ENCODE measurements at places on chromosomes 12 and 14. TPM values are rescaled to one million over a fixed set of nuclear protein-coding genes. Genes with fewer than 3 reads are reported as not detected.

- H3K27ac ChIP-seq: no peak overlapping the region
- H3K27me3 ChIP-seq: peaks cover 8% of the 10 kb centered on the region
- no peak for DNase-seq
- no peak overlapping the region for H3K4me3 ChIP-seq
- H3K4me1 ChIP-seq: no peaks in the 10 kb centered on the region
These were observed 732.9 kb upstream of the TBX3 start for GRCh38 chr12:115416869-115417268.

DNA sequence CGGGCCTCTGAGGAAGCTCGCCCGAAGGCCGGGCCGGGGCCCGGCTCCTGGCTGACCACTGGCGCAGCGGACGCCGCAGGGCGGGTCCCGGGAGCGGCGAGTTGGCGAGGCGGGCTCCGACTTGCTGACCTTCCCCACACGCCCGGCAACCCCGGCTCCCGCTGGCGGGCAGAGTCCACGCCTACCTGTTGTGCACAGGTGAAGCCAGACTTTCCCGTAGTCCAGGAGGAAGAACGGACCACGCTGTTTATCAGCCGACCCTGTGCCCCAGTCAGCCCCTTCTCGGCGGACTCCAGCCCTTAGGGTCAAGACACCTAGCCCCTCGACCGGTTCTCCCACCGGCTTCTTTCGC lies 407 bp downstream of the HEATR5A start:
- H3K4me3 ChIP-seq: peak overlapping the region; percentile 97
- peak overlapping the region; percentile 80 for H3K27ac ChIP-seq
- H3K4me1 ChIP-seq: no peaks in the 10 kb centered on the region
- H3K36me3 ChIP-seq: no peaks in the 10 kb centered on the region

DNA sequence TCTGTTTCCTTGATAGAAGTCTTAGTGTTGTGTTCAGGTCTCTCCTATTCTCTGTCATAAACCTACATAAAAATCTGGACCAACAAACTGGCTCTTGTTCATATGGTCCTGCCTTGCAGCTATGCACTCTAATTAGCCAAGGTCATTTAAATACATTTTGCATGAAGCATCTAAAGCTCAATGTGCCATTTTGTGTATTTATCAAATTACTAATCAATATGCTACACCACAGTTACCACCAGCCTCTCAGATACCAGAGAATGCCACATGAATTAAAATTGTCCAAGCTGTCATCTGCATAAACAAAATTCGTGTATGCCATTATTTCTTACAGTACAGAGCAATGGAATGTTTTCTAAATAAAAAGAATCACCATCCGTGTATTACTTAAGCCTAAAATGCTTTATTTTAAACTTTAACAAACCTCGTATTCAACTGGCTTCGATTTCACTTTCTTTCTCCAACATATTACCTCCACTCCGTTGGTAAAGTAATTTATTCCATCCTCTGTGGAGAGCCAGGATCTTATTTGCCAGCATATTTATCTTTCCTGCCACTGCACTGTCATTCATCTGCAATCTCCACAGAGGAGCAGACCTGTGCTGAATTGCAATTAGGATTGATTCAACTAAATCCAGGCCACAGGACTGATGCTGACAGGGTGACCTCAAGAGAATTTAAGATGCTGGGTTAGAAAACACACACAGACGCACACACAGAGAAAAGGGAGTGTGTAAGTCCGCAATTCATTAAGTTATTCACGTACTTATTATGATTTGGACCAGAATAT lies 284.1 kb upstream of the FOXG1 start:
- H3K27me3 ChIP-seq: no peaks in the 10 kb centered on the region
- H3K4me3 ChIP-seq: no peak overlapping the region
- no peak overlapping the region for H3K27ac ChIP-seq
- DNase-seq: no peak

GRCh38 chr12:132327336-132328171 lies 1.8 kb downstream of the GALNT9 start:
- no peak for DNase-seq
- no peaks in the 10 kb centered on the region for H3K36me3 ChIP-seq
- no peaks in the 10 kb centered on the region for H3K27me3 ChIP-seq
- H3K4me1 ChIP-seq: no peaks in the 10 kb centered on the region
- H3K27ac ChIP-seq: no peak overlapping the region

DNA sequence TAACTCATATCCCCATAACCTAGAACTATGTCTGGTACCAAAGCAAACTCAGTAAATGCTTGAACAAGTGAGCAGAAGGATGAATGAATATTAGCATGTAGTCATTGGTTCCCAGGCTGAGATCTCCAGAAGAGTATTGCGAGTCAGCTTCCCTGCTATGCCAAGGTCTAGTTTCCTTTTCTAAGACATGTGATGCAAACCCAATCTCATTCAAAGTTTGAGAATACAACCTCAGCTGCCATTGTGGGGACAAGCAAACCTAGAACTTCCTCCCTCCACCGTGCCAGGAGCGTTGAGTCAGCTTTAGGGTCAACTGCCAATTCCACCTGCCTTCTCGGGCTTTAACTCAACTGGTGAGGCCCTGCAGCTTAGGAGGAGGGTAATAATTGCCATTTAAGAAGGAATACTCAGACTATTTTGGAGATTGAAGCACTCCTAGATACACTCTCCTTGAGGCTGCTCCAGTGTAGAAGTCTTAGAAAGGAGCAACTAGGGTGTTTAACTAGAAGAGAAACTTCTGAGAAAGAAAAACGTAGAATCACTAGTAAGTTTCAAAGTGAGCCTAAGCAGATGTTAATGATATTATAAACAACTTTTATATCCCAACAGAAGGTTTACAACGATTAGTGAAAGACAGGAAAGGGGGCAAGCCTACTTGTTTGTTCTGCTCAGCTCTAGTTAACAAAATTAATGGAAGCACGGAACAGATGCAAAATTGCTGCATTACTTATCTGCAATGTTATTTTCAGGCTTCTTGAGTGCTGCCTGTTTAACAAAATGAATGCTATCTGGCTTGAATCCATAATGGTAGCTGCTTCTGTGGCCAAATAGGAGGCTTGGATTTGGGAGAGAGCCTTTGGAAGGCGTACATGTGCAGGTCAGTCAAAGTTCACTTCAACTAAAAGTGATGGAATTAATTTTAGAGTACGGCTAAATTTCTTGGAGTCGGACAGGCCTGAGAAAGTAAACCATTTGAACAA lies 96.9 kb downstream of the HELB start:
- H3K27me3 ChIP-seq: no peaks in the 10 kb centered on the region
- DNase-seq: no peak
- no peak overlapping the region for H3K4me3 ChIP-seq
- no peaks in the 10 kb centered on the region for H3K4me1 ChIP-seq
- H3K27ac ChIP-seq: no peak overlapping the region

DNA sequence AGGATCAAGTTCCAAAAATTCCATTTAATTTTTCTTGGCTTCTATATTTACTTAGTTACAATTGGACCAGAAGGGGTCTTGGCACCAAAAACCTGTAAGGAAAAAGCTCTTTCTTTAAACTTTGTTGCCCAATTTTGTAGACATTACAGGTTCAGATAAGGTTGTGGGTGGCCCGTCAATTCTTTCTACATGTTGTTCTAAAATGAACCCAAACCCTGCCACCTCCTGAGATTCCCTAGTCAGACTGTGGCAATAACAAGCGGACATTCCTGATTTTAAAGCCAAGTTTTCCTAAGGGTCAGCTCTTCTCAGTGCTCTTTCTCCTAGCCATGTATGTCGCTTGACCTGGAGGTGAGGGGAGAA lies 45.0 kb upstream of the GSG1 start:
- H3K4me1 ChIP-seq: no peaks in the 10 kb centered on the region
- H3K36me3 ChIP-seq: no peaks in the 10 kb centered on the region
- H3K27ac ChIP-seq: no peak overlapping the region
- no peak overlapping the region for H3K4me3 ChIP-seq
- H3K27me3 ChIP-seq: no peaks in the 10 kb centered on the region

GPR137C gene
- total RNA-seq: 7.9 TPM

DNA sequence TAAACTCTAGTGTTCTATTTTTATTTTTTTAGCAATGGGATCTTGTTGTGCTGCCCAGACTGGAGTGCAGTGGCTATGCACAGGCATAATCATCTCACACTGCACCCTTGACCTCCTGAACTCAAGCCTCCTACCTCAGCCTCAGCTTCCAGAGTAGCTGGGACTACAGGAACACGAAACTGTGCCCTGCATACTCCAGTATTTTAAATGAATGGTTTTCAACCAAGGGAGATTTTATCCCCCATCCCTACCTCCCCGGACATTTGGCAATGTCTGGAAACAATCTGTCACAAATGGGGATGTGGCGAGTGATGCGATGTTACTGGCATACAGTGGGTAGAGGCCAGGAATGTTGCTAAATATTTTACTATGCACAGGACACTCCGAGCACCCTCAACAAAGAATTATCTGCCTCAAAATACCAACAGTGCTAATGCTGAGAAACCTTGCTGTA lies 2.1 kb downstream of the CBX5 start:
- H3K36me3 ChIP-seq: peaks cover 35% of the 10 kb centered on the region
- H3K27ac ChIP-seq: no peak overlapping the region
